ENCODE measurements at places on chromosomes 11 and 22.
A peak's percentile ranks its signal among the peaks of the same experiment; 100 is the strongest.

- DNase-seq, result peak; percentile 45
Measured at GRCh38 chr11:118623269-118623655, 15.8 kb downstream of the PHLDB1 start.

DNA sequence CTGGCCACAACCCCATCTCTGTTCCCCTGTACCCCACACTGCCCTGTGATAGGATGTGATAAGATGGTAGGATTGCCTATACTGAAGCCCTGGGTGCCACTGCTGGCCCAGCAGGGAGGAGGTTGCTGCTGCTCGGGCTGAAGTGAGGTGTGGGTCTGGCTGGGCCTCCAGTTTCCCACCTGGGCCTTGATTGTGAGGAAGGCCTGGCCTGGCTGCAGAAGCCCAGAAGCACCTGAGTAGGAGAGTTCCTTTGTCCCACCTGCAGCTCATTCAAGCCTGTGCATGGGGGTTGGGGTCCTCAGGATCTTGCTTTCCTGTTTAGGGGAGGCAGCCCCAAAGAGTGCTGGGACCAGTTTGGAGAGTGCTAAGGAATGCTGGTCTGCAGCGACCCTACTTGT, 3.3 kb downstream of the ST3GAL4 start:
- no peak for DNase-seq

GRCh38 chr22:35021161-35021560, 44.8 kb upstream of the ISX start:
- DNase-seq, result no peak

DNA sequence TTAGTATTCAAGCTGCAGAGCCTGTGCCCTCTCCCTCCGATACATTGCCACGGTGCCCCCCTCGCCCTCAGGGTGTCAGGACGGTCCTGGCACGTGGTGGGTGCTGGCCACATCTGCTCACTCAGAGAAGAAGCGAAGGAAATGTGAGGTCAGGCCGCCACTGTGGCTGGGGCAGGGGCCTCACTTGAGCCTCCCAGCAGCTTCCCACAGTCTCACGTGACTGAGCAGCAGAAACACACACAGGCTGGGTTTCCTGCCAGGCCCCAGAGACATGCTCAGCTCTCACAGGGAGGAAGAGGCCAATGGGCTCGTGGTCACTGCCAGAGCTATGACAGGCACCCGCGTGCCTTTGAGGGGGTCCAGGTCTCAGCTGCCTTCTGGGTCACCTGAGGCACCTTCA, 37.9 kb upstream of the PRR5 start:
- DNase-seq, result peak; percentile 61

- no peak for DNase-seq
Measured at GRCh38 chr22:32328306-32329201, 29.1 kb upstream of the RFPL3 start.

DNA sequence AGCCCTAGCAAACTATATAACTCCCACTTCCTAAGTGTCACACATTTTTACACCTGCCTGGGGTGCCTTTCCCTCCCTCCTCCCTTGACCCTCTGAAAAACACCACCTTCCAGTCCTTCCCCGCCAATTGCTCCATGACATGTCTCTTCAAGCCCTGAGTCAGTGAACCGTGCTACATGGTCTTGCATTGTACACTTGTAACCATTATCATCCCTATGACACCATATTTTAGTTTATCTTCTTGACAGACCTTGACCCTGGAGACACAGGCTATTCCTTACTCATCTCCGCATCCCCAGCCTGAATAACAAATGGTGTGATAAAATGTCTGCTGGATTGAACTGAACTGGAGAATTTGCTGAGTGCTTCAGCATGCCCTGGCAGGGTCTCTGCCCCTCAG, 36.9 kb downstream of the TNKS1BP1 start:
- DNase-seq, result no peak

GRCh38 chr11:90222459-90223247, at the start of gene CHORDC1:
Gene CHORDC1 (minus strand): TSS chr11:90223049. CDS start chr11:90222954, 95 bp downstream.
- DNase-seq, result peak; percentile 95

- DNase-seq, result no peak
Measured at GRCh38 chr22:40443732-40444131, 73.3 kb downstream of the SGSM3 start.

- no peak for DNase-seq
Measured at GRCh38 chr22:21989049-21989448, 6.5 kb upstream of the TOP3B start.

DNA sequence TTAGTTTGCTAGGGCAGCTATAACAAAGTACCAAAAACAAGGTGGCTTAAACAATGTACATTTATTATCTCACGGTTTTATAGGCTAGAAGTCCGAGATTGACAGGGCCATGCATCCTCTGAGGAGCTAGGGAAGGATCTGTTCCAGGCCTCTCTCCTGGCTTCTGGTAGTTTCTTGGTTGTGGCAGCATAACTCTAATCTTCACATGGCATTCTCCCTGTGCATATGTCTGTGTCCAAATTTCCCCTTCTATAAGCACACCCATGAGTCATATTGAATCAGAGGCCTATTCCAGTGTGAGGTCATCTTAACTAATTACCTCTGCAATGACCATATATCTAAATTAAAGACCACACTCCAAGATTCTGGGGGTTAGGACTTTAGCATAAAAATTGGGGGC, 31.3 kb upstream of the MMP13 start:
- DNase-seq, result peak; percentile 23

- no peak for DNase-seq
Measured at GRCh38 chr11:133621611-133622010, 89.3 kb upstream of the OPCML start.

GRCh38 chr11:66242095-66242765, 26.2 kb upstream of the RAB1B start:
- no peak for DNase-seq

DNA sequence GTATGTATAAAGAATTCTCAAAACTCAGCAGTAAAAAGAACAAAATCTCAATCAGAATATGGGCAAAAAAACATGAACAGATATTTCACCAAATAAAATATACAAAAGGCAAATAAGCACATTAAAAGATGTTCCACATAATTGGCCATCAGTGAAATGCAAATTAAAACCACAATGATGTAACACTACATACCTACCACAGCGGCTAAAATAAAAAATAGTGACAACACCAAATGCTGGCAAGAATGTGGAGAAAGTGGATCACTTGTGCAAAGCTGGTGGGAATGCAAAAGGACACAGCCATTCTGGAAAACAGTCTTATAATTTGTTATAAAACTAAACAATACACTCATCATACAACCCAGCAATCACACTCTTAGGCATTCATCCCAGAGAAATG, 38.3 kb upstream of the ACER3 start:
- no peak for DNase-seq

DNA sequence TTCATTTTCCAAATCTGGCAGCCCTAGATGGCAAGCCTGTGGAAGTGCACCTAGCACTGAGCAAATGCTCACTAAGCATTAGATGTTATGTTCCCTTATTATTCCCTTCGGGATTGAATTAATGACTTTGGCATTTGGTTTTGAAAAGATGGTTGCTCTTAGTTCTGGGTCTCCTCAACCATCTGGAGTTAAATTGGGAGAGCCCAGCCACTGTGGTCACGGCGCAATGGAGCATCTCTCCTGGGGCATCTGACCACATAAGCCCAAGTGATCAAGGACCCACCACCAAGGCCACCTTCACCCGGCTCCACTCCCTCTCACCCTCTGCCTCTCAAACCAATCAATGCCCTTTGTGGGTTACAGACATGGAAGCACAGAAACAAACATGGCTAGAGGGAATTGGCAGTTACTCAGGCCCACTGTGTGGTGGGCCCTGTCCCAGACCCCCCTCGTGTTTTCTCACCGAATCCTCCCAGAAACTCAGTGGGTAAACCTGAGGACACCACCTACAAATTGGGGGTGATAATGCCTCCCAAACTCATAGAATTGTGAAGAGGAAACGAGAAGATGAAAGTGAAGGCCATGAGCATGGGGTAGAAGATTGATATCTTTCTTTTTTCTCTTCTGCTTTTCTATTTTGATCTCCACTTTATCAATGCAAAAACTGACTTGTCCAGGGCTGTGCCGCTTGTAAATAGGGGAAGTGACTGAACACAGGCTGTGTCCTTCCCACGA, 52.2 kb downstream of the IRAG1 start:
- DNase-seq, result no peak

DNA sequence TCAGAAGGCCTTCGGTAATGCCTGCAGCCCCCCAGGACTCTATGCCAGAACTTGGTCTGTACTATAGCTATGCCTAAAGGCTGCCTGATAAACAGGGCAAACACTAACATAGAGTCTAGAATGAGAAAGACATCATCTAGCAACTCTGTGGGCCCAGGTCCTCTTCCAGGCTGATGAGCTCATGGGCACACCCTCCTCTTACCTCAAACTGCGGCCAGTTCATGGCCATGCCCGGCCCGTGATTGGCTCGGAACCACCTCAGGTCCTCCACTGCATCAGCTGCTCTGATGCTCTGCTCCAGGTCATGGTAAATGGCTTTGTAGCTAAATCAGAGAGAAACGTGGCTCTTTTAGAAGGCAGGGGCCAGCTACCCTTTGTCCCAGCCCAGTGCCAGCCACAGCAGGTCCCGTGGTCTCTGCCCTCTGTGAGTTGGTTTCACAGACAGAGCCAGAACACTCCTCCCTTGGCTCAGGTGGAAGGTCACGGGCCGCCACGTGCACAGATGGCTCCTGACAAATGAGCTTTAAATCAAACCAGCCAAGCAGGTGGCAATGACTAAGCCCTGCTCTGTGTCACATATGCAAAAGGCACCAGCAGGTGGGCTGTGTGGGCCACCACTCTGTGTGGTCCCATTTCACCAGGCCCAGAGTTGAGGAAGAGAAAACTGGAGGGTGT, 25.0 kb upstream of the ARFGAP3 start:
- no peak for DNase-seq

DNA sequence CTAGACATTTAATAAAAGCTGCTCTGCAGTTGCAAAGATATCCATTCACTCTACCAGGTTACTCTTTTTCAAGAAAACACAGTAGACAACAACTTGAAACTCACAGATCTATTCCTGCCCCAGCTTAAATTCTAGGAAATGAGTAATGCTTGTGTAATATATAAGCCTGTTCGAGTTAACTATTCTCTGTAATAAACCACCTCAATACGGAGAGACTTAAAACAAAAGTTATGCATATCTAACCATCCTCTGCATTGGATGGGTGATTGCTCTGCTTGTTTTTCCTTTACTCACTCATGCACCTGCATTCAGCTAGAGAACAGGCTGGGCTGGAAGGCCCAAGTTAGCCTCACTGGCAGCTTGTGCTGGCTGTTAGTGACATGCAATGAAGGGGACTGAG, 13.3 kb downstream of the LRRC4C start:
- DNase-seq, result no peak

GRCh38 chr22:47196166-47196849, 433.9 kb downstream of the TBC1D22A start:
- DNase-seq, result no peak

Measured in adipocyte (in vitro differentiated cells).